ENCODE measurements at places on chromosomes 5 and 9. TPM values are rescaled to one million over a fixed set of nuclear protein-coding genes. Genes with fewer than 3 reads are reported as not detected.
A peak's percentile ranks its signal among the peaks of the same experiment; 100 is the strongest.

GRCh38 chr5:57532513-57533497, 50.2 kb upstream of the ACTBL2 start:
- peak overlapping the region; percentile 40 for H3K27ac ChIP-seq
- peak; percentile 76 for DNase-seq
- H3K27me3 ChIP-seq = no peaks in the 10 kb centered on the region

Gene MCTP1
- not detected for total RNA-seq

Gene FOXI1
- not detected for total RNA-seq

GRCh38 chr5:34412736-34413135, 243.4 kb upstream of the RAI14 start:
- DNase-seq = peak; percentile 31
- no peaks in the 10 kb centered on the region for H3K36me3 ChIP-seq
- H3K4me1 ChIP-seq = peaks cover 41% of the 10 kb centered on the region

DNA sequence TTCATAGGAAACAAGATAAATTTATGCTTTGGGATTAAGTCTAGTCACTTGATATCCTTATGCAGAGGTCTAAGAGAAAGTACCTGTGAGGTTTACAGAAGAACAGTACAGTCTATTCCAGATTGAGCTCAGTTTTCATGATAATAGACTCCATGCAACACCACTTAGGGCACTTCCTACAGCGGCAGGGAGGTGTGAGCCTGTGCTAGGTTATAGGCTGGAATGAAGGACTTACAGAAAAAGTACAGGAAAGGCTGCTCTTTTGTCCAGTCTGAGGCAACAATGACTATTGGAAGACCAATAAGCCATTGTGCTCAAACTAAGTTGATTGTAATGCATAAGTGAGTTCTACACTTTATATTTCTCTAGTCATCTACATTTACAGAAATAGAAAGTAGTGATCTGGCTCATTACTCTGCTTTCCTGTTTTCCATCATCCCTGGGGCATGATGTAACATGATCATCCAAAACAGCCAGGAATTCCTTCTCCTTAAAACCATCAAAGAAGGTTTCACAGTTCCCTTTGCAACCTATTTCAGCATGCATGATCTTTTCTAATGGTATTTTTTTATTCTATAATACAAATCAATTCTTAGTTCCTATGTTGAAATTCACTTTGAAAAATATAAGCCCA, 322.8 kb downstream of the SLF1 start:
- no peaks in the 10 kb centered on the region for H3K36me3 ChIP-seq
- H3K27me3 ChIP-seq = 0 out of 2 replicates have a peak, but pooled peaks cover 6% of the 10 kb centered on the region
- no peak overlapping the region for H3K27ac ChIP-seq
- H3K4me1 ChIP-seq = no peaks in the 10 kb centered on the region
- DNase-seq = no peak

- no peak overlapping the region for H3K4me3 ChIP-seq
- H3K36me3 ChIP-seq = no peaks in the 10 kb centered on the region
- no peak for DNase-seq
- no peak overlapping the region for H3K27ac ChIP-seq
These were observed 78.1 kb upstream of the MAST4 start for GRCh38 chr5:66518052-66518451.

DNA sequence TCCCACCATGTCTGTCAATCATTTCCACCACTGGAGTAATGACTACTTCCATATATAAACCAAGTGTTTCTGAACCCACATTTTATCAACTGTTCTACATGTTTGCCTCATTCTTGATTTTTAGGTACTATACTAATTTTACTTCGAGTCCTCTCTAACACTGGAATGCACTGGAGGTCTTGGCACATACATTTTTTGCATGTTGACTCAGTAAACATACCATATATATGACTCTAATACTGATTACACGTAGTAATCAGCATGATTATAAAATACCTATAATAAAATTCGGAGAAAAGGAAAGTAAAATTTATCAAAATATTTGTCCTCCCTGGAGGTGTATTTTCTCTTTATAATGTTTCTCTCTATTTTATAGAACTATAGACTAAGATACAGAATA, 621.7 kb upstream of the NUDT12 start:
- H3K4me3 ChIP-seq = no peak overlapping the region
- no peaks in the 10 kb centered on the region for H3K36me3 ChIP-seq
- DNase-seq = no peak
- no peaks in the 10 kb centered on the region for H3K4me1 ChIP-seq
- H3K27ac ChIP-seq = no peak overlapping the region
- no peaks in the 10 kb centered on the region for H3K27me3 ChIP-seq

DNA sequence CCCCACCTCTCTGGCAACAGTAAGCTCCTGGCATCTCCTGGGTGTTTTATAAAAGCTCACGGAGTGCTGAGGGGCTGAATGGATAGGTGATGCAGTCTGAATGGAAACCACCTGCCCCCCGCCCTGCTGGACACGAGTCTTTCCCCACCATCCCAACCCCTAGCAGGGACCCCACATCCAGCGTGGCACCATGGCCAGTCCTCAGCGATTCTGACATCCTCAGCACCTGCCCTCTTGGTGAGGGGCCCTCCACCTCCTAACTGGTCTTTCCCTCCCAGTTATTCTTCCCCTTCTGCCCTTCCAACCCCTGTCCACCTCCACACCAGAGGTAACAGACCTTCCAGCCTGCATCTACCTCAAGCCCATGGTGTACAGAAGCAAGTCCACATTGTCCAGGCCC, 38.7 kb upstream of the GABBR2 start:
- peaks cover 9% of the 10 kb centered on the region for H3K36me3 ChIP-seq
- H3K4me1 ChIP-seq = peaks cover under 1% of the 10 kb centered on the region
- no peak overlapping the region for H3K4me3 ChIP-seq
- no peak overlapping the region for H3K27ac ChIP-seq

Gene LHX2
- total RNA-seq = not detected

GRCh38 chr5:107461770-107462169, 209.0 kb downstream of the EFNA5 start:
- no peak overlapping the region for H3K4me3 ChIP-seq
- no peaks in the 10 kb centered on the region for H3K4me1 ChIP-seq
- H3K27ac ChIP-seq = no peak overlapping the region
- no peaks in the 10 kb centered on the region for H3K36me3 ChIP-seq
- H3K27me3 ChIP-seq = peaks cover 64% of the 10 kb centered on the region

DNA sequence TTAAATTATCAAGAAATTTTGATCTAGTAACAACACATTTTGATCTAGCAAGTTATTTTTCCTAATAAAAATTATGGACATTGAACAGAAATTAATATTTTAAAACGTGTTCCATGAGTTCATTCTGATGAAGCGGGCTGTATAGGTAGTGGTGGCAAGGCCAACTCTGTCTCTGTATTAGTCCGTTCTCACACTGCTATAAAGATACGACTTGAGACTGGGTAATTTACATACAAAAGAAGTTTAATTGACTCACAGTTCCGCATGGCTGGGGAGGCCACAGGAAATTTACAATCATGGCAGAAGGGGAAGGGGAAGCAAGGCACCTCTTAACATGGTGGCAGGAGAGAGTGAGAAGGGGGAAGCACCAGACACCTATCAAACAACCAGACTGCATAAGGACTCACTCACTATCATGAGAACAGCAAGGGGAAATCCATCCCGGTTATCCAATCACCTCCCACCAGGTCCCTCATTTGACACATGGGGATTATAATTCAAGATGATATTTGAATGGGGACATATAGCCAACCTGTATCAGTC, 61.2 kb downstream of the TMEM232 start:
- no peaks in the 10 kb centered on the region for H3K4me1 ChIP-seq
- peaks cover 2% of the 10 kb centered on the region for H3K27me3 ChIP-seq
- H3K27ac ChIP-seq = no peak overlapping the region

Gene FRRS1L
- not detected for total RNA-seq

DNA sequence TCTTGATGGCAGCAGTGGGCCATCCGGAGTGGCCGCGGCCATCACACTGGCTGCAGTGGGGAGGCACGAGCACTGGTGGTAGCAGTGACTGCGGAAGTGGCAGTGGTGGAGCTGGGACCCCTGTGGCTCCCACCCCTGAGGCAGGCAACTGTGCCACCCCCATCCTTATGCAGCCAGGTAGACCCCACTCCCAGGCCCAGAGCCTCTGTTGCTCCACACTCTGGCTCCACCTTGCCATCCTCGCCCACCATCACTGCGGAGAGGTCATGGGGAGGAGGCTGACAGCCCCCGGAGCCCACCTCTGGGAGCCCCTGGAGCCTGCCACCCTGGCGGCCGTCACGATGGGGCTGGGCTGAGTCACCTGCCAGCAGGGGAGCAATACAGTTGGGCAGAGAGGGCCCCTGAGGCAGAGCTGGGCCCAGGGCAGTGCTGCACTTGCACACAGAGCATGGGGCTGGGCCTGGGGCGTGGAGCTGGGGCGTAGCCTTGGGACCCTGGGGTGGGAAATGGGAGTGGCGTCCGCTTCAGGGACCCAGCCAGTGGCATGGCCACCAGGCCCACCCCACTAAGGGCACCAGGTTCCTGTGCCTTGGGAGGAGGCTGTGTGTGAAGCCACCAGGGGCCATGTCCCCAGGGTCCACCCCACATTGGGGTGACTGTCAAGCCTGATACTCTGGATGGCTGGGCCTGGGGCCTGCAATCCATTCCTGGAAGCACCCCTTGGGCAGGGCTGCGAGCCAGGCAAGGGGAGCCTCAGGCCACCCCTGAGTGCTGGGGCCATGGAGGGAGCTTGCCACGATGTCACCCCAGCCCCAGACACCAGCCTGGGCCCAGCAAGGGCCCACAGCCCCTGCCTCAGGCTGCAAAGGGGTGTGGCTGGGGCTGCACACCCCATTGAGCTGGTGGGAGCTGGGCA, 7.7 kb downstream of the AMBP start:
- H3K4me3 ChIP-seq = no peak overlapping the region
- H3K27ac ChIP-seq = no peak overlapping the region
- H3K27me3 ChIP-seq = peaks cover 13% of the 10 kb centered on the region
- DNase-seq = no peak
- H3K4me1 ChIP-seq = no peaks in the 10 kb centered on the region

DNA sequence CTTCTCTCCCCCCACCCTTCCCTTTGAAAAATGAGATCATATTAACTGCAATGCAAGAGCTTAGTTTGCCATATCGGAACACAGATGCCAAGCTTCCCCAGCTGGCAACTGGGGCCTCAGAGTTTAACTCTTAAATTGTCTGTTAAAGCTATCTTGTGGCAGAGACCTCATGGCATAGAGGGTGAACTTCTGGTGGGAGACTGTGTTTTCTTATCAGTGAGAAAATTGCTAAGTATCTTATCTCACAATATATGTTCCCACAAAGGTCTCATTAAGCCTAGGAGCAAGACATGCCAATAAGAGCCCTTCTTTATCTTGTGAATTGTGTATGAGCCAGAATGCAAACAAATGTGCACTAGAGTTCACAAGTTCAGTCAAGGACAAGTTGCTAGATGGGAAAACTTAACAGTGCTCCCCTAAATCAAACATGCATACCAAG, 12.3 kb downstream of the NFIB start:
- no peak overlapping the region for H3K27ac ChIP-seq
- no peak overlapping the region for H3K4me3 ChIP-seq
- no peaks in the 10 kb centered on the region for H3K4me1 ChIP-seq
- no peak for DNase-seq
- no peaks in the 10 kb centered on the region for H3K27me3 ChIP-seq

Gene FOXD1
- 50.0 TPM for total RNA-seq

GRCh38 chr5:52376592-52376991, 411.1 kb upstream of the ITGA1 start:
- no peak overlapping the region for H3K27ac ChIP-seq
- no peaks in the 10 kb centered on the region for H3K27me3 ChIP-seq
- no peak for DNase-seq
- H3K4me3 ChIP-seq = no peak overlapping the region
- H3K36me3 ChIP-seq = no peaks in the 10 kb centered on the region

Gene CER1
- total RNA-seq = not detected

Gene CTXN3
- not detected for total RNA-seq

Gene GRXCR2
- total RNA-seq = not detected

DNA sequence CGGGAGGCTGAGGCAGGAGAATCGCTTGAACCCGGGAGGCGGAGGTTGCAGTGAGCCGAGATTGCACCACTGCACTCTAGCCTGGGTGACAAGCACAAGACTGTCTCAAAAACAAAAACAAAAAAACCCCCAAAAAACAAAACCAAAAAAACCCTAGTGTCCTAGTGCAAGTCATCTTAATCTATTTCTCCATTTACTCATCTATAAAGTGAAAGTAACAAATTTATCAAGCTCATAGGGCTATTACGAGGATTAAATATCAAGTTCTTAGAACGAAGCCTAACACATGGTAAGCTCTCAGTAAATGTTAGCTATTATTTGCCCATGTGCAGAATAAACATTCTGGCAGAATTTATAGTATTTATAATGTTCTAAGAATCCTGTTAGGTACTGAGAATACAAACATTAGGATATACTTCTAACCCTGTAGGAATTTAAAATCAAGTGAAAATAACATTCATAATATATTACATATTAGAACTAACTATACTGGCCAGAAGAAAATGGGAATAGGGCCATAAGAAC, 45.0 kb downstream of the GOLPH3 start:
- no peaks in the 10 kb centered on the region for H3K27me3 ChIP-seq
- peak overlapping the region; percentile 9 for H3K27ac ChIP-seq
- H3K4me3 ChIP-seq = no peak overlapping the region
- H3K4me1 ChIP-seq = no peaks in the 10 kb centered on the region
- H3K36me3 ChIP-seq = peaks cover 33% of the 10 kb centered on the region

- H3K4me1 ChIP-seq = no peaks in the 10 kb centered on the region
- DNase-seq = no peak
- H3K36me3 ChIP-seq = no peaks in the 10 kb centered on the region
These were observed 925.3 kb upstream of the CDH10 start for GRCh38 chr5:25570067-25570583.

- H3K4me3 ChIP-seq = no peak overlapping the region
- peaks cover 45% of the 10 kb centered on the region for H3K4me1 ChIP-seq
- peak overlapping the region; percentile 66 for H3K27ac ChIP-seq
- DNase-seq = peak; percentile 83
These were observed 20.9 kb upstream of the ARHGAP26 start for GRCh38 chr5:142749321-142749720.

GRCh38 chr5:133779828-133780475, 167.6 kb upstream of the FSTL4 start:
- no peaks in the 10 kb centered on the region for H3K27me3 ChIP-seq
- H3K27ac ChIP-seq = no peak overlapping the region
- no peaks in the 10 kb centered on the region for H3K36me3 ChIP-seq

Gene CFAP90
- total RNA-seq = not detected

- H3K27me3 ChIP-seq = no peaks in the 10 kb centered on the region
- no peak for DNase-seq
- no peaks in the 10 kb centered on the region for H3K36me3 ChIP-seq
- H3K4me1 ChIP-seq = no peaks in the 10 kb centered on the region
- H3K4me3 ChIP-seq = no peak overlapping the region
These were observed 30.4 kb downstream of the FEM1C start for GRCh38 chr5:115514220-115514619.

DNA sequence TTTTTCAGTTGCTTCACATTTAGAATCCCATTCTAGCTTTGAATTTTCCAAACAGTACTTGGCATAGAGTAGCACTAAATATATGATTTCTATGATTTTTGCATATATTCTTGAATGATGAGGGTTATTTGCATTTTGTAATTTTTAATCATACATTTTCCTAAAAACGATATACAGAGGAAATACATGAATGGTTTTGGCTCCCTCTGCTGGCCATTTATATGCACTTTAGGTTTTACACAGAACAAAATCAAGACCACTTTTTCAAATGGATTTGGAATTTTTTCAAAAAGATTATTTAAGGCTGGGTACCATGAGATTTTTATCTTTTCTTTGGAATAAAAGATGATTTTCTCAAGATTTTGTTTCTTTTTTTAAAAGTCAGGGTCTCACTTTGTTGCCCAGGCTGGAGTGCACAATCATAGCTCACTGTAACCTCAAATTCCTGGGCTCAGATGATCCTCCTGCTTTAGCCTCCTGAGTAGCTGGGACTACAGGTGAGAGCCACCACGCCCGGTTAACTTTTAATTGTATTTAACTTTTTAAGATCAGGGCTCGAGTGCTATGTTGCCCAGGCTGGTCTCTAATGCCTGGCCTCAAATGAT, 16.7 kb upstream of the COMMD10 start:
- H3K36me3 ChIP-seq = no peaks in the 10 kb centered on the region
- H3K27ac ChIP-seq = no peak overlapping the region
- peak; percentile 75 for DNase-seq

Gene PROB1
- total RNA-seq = 2.3 TPM

Gene MYMK
- not detected for total RNA-seq

Gene IL7R
- 12.6 TPM for total RNA-seq

All from GM23248 (cell line).